ENCODE measurements at places on chromosomes 11 and 22. TPM values are rescaled to one million over a fixed set of nuclear protein-coding genes. Genes with fewer than 3 reads are reported as not detected.

The PIWIL4 gene
- 1.1 TPM for total RNA-seq

The TPBGL gene
- total RNA-seq, result 0.40 TPM

The SCUBE1 gene
- total RNA-seq, result not detected

The CRYBB3 gene
- not detected for total RNA-seq

The TUBA8 gene
- total RNA-seq, result 4.7 TPM

The CDC42BPG gene
- total RNA-seq, result 0.37 TPM

The BLID gene
- total RNA-seq, result not detected

The PHOX2A gene
- not detected for total RNA-seq

The TYR gene
- total RNA-seq, result not detected

The NCF4 gene
- 40.6 TPM for total RNA-seq

The SAA2 gene
- total RNA-seq, result not detected

The LDHAL6A gene
- not detected for total RNA-seq

The NEFH gene
- total RNA-seq, result 1.3 TPM

The OVOL1 gene
- total RNA-seq, result 0.98 TPM

The MS4A6E gene
- total RNA-seq, result not detected

The C22orf31 gene
- not detected for total RNA-seq

The SYT7 gene
- total RNA-seq, result not detected

The F2 gene
- not detected for total RNA-seq

The BRSK2 gene
- 0.09 TPM for total RNA-seq

The OSBPL5 gene
- total RNA-seq, result 5.3 TPM

The RBFOX2 gene
- 4.3 TPM for total RNA-seq

The HOATZ gene
- not detected for total RNA-seq

The BIRC3 gene
- total RNA-seq, result 124 TPM

The IGLL5 gene
- not detected for total RNA-seq

The TOB2 gene
- 38.5 TPM for total RNA-seq

The KRTAP5-11 gene
- total RNA-seq, result not detected

The RAB39A gene
- total RNA-seq, result 3.1 TPM

The OR2AG2 gene
- not detected for total RNA-seq

The CHRNA10 gene
- total RNA-seq, result 3.0 TPM

The TMPRSS6 gene
- 86.6 TPM for total RNA-seq

The ZNF70 gene
- 1.1 TPM for total RNA-seq

The JHY gene
- 1.5 TPM for total RNA-seq

The SEC14L3 gene
- not detected for total RNA-seq

The CHADL gene
- total RNA-seq, result 0.50 TPM

The TAGLN gene
- 5.1 TPM for total RNA-seq

The AIFM3 gene
- not detected for total RNA-seq

The CCDC34 gene
- total RNA-seq, result 19.1 TPM

The TTLL12 gene
- 84.8 TPM for total RNA-seq

The KBTBD3 gene
- total RNA-seq, result 6.0 TPM

The C11orf58 gene
- total RNA-seq, result 122 TPM

The SPI1 gene
- 0.21 TPM for total RNA-seq

The TMEM191C gene
- total RNA-seq, result 5.2 TPM

The GLYATL1 gene
- total RNA-seq, result not detected

The MIOX gene
- total RNA-seq, result 0.24 TPM

The SPTBN2 gene
- 0.37 TPM for total RNA-seq

The GCAT gene
- 5.1 TPM for total RNA-seq

The TTLL1 gene
- total RNA-seq, result 4.1 TPM

The CACNA1I gene
- total RNA-seq, result 5.3 TPM

The LRRC55 gene
- not detected for total RNA-seq

The USP2 gene
- total RNA-seq, result 0.52 TPM

The MYRF gene
- 5.9 TPM for total RNA-seq
